ENCODE measurements at places on chromosomes 16 and 17.
A peak's percentile ranks its signal among the peaks of the same experiment; 100 is the strongest.

DNA sequence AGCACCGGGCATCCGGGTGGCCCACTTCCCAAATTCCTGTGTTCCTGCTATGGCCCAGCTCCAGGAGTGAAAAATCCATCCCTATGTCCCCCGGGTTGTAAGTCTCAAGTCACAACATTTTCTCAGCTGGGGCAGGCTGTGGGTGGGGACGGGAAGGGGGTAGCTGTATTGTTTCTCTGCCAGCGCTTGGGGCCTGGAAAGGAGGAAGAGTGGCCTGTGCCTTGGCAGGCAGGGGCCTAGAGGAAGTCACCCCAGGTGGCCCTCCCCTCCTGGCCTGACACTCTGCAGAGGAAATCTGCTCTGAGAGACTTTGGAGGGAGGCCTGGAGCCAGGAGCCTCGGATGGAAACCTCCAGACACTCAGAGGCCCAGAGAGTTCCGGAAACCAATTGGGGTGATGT, 10.6 kb upstream of the SCN4A start:
- peak; percentile 68 for DNase-seq

DNA sequence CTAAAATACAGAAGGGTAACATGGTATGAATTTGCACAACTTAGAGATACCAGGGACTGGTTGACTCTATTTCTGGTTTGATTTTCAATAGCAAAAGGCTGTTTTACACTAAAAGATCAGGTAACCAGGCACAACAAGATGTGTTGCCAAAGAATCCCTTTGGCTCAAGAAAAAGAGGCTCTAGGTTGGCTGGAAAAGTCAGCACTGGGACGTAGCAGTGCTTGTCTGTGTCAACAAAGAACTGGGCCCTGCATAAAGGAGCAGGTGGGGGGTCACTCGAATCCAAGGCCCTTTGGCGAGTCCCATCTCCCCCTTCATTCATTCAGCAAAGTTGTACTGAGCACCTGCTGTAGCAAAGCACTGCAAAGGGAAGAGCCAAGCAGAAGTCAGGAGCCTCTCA, 18.4 kb downstream of the SDR42E1 start:
- no peak for DNase-seq

DNA sequence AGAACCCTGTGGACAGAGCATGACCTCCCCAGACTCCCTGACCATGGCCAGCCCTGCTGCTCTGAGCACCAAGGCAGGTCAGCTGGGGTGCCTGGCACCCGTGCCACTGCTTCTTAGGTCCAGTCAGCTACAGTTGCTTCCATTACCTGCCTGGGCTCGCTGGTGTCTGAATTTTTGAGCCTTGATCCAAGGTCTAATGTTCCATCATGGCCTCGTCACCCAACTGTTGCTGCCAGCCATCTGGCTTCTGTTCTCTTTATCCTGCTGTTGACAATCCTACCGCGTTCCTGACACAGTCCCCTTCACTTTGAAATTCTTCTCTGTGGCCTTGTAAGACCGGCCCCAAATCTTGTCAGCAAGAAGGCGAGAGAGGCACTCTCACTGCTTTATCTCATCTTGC, 16.7 kb downstream of the GLYR1 start:
- DNase-seq = no peak

- peak; percentile 54 for DNase-seq
Observed at GRCh38 chr17:78442648-78443218, 64.3 kb downstream of the PGS1 start.

DNA sequence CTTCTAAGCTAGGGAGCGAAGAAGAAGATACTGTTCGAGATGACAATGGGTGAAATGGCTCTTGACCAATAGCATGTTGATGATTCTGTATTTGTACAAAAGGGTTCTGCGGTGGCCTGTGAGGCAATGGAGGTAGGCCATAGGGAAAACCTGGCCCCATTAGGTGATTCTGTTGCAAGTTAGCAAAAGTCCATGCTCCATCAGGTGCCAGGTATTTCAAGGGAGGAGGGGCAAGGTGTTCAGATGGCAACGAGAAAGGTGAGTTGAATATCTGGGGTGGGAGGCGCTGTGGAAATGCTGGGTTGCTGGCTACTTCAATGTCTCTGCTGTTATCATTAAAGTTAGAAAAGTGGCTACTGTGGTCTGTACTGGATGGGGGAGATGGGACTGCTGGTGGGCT, 62.8 kb downstream of the CACNG1 start:
- no peak for DNase-seq

DNA sequence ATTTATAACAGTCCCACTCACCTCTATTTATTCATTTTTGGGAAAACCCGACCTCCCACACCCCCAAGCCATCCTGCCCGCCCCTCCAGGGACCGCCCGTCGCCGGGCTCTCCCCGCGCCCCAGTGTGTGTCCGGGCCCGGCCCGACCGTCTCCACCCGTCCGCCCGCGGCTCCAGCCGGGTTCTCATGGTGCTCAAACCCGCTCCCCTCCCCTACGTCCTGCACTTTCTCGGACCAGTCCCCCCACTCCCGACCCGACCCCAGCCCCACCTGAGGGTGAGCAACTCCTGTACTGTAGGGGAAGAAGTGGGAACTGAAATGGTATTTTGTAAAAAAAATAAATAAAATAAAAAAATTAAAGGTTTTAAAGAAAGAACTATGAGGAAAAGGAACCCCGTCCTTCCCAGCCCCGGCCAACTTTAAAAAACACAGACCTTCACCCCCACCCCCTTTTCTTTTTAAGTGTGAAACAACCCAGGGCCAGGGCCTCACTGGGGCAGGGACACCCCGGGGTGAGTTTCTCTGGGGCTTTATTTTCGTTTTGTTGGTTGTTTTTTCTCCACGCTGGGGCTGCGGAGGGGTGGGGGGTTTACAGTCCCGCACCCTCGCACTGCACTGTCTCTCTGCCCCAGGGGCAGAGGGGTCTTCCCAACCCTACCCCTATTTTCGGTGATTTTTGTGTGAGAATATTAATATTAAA, 638 bp upstream of the TMEM88 start:
- DNase-seq = no peak

GRCh38 chr16:77919761-77920415, 102.5 kb upstream of the CLEC3A start:
- DNase-seq = no peak

DNA sequence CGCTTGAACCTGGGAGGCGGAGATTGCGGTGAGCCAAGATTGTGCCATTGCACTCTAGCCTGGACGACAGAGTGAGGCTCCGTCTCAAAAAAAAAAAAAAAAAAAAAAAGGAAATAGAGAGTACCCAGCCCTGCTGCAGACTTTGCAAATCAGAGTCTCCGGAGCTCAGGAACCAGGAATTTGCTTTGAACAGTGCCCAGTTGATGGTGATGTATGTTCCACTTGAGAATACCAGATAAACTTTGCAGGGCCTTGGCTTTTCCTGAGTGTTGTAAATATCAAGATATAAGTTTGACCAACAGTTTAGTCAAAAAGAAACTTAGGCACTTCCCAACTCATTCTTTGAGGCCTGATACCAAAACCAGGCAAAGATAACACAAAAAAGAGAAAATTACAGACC, 30.6 kb upstream of the MAP3K14 start:
- no peak for DNase-seq

DNA sequence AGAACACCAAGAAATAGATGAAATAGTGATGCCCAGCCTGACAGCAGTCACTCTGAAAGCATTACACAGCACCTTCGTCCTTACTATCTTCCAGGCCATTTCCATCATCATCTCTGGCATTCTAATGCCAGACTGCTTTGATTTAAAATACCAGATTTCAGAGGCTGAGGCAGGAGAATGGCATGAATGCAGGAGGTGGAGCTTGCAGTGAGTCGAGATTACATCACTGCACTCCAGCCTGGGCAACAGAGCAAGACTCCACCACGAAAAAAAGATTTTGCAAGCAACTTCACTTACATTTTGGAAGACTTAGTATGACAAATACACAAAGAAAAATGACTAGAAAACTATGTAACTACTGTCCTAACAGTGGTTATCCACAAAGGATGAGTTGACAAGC, 244.0 kb downstream of the CPPED1 start:
- no peak for DNase-seq

DNA sequence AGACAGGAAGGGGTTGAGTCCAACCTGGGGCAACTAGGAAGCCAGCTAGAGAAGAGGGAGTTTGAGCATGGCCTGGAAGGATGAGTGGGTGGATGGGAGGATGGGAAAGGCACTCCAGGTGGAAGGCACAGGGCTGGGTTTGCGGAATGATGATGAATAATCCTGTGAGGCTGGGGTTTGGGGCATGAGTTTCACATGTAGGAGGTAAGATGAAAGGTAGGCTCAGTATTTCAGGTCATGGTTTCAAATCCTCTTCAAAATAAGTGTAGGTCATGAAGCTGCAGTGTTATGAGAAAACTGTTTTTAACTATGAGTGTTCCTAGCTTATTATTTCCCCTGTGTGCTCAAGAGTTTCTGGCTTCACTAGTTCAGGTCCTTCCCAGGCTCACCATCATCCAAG, 130.3 kb downstream of the SKAP1 start:
- DNase-seq = no peak

GRCh38 chr16:53752560-53752959, 48.6 kb downstream of the FTO start:
- DNase-seq = no peak

GRCh38 chr16:87806641-87807546, 41.1 kb upstream of the KLHDC4 start:
- DNase-seq = peak; percentile 91

- DNase-seq = peak; percentile 24
Observed at GRCh38 chr17:63623786-63624530, 1.7 kb downstream of the MAP3K3 start.

DNA sequence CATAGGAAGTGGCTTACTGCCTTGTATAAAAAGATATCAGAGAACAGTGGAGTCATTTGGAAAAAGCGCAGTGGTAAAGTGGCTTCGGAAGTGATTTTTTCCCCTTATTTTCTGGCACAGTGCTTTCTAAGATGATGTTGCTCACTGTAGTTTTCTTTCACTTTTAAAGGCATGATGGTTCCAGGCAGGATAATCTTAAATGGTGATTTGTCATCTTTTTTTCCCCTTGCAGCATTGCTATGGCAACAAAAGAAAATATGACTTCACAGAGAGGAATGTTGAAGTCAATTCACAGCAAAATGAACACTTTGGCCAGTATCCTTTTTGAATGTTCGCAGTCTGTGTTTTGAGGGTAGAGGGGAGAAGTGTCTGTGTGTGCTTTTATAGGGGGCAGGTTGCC, 42.5 kb downstream of the GOSR1 start:
- DNase-seq = no peak

DNA sequence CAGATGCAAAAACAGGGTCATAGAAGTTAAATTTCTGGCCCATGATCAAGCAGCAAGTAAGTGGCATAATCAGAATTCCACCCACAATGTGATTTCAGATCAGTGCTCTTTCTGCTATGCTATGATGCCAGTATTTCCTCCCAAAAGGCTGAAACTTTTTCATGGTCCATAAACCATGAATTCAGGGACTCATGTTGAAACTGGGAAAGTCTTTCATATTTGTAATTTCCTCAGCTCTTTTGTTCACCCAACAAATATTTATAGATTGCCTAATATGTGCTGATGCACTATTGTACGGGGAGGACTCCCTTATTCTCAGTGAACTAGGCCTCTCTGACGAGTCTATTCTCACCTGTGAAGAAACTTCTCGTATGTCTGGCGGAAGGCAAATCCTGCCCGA, 156.3 kb downstream of the MYO1D start:
- DNase-seq = no peak

DNA sequence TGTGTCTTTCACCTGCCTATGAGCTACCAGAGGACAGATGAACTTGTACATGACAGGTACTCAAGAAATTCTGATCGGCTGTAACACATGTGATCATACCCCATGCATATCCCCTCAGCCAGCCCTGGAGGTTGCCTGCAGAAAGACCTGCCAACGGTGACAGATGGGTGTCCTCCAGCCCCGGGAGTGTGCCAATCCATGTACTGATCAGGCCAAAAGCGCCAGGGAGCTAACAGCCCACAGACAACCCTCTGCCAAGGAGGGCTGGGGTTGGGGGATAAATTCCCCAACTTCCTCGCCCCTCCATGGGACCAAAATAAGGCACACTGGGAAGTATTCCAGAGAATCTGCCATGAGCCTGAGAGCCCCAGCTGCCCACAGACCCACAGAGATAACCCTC, 189.4 kb downstream of the CCT6B start:
- no peak for DNase-seq

DNA sequence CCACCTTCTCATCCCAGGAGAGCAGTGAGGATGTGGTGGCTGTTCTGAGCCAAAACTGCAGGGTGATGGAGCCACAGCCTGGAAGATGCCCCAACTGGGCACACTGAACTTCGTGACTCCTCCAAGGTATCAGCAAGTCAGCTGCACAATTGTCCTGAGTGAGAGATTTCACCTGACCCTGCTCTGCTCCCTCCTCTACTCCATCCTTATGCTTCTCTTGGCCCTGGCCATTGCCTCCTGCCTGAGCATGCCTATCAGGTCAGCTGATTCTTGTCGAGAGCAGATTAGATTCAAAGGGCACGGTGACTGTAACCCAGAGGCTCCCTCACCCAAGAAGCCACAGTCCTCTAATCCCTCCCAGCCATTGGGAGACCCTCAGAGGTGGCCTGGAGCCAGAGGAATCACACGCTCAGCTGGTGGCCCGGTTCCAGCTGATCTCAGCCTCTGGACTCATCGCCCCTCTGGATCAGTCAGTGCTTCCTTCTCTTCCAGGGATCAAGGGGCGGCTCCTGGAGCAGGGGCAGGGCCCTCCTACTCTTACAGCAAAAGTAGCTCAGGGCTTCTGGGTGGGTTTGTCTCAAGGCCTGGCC, 7.0 kb upstream of the CYB561 start:
- no peak for DNase-seq

DNA sequence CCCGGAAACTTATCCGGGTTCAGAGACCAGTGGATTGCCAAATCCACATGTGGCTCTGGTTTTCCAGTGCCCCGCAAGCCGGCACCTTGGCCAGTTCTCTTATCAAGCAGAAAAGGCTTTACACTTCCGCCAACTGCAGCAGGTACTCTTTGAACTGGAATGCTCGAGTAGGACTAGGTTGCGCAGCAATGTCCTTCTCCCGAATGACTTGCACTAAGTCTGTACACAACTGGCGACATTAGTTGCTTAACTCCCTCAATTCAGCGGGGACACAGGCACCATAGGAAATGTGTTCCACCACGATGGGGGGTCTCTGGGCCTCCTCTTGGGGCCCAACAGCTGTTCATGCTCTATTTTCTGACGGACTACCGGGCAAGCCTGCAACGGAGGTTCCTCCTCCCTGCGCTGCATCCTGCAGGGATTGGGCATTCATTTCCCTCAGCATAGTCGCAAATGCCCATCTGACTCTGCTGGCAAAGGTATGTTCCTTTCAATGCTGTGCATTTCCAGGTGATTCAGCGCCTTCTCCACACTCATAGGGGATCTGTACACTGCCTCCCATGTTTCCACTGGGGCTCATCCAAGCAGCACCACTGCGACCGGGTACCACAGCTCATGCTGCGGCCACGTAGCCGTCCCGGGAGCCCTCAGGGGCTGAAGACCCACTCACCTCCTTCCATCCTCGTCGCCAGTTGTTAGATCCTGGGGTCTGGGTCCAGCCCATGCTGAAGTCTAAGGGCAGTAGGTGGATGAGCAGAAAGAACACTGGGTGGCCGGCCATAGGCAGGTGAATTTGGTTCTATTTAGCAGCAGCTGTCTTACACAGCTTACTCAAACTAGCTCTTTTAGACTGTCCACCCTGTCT, 34.2 kb upstream of the APPBP2 start:
- DNase-seq = no peak
